Adipocyte (in vitro differentiated cells): ENCODE measurements at places on chromosomes 12 and 14.

DNA sequence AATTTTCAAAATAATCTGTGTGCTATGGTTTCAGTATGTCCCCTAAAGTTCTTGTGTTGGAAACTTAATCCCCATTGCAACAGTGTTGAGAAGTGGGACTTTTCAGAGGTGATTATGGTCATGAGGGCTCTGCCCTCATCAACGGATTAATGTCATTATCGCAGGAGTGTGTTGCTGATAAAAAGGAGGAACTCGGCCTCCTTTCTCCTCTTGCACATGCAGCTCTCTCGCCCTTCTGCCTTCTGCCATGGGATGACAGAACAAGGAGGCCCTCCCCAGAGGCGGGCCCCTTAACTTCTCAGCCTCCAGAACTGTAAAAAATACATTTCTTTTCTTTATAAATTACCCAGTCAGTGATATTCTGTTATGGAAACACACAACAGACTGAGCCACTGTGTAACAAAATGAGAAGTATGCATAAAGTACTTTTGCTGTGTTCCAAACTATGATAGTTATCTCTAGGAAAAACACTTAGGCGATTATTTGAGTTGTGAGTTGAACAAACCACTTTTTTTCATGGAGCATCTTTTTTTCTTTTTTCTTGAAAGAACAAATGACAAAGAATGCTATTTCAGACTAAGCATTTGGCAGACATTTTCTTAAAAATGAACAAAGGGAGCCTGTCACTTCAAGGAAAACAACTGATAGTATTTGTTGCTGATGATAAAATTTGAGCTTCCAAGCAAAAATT is 134.8 kb upstream of the FUT8 start:
- peak; percentile 28 for DNase-seq

- DNase-seq, result no peak
Observed at GRCh38 chr14:89245802-89246201, 171.2 kb downstream of the FOXN3 start.

- DNase-seq, result peak; percentile 19
Observed at GRCh38 chr14:92726135-92726932, 22.1 kb downstream of the LGMN start.

- no peak for DNase-seq
Observed at GRCh38 chr12:95545303-95545702, 6.0 kb downstream of the USP44 start.

DNA sequence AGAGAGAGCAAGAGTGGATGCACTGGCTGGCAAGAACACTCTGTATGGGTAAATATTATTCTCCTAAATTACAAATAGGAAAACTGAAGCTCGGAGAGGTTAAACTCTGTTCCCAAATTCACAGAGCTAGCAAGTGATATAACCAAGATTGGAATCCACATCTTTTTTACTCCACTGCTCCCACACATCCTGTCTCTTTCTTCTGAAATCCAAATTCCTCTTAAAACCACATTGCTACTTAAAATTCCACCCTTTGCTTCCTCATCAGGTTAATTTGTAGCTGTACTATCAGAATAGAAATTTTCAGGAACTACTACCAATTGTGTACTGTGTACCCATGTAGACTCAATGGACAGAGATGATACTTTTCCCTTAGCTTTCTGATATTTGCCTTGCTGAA is 74.4 kb downstream of the ARMH4 start:
- DNase-seq, result peak; percentile 21

- no peak for DNase-seq
Observed at GRCh38 chr14:22474730-22475351, 114.2 kb downstream of the DAD1 start.

- DNase-seq, result peak; percentile 60
Observed at GRCh38 chr14:59870277-59871165, at the start of gene RTN1. Gene RTN1 (minus strand): TSS chr14:59870776. CDS start chr14:59870630, 146 bp downstream.

GRCh38 chr12:54306925-54307741 is 6.3 kb upstream of the NFE2 start:
- peak; percentile 54 for DNase-seq

- no peak for DNase-seq
Observed at GRCh38 chr12:102741196-102741595, 175.8 kb downstream of the PAH start.

- peak; percentile 78 for DNase-seq
Observed at GRCh38 chr14:74620497-74620921, 8.5 kb upstream of the LTBP2 start.

DNA sequence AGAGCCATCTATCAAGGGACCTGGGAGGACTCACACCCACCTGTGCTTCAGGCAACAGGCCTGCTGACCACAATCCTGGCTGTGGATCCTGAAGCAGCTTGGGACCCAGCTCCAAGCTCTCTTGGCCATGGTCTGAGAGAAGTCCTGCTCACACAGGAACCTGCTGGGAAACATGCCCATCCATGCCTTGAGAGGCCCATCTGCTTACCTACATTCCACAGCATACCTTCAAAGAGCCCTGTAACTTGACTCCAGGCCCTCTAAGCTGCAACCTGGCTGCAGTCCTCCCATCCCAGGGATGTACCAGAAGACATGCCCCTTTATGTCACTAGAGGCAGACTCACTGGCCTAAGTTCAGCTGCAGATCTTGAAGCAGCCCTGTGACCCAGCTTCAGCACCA is 61.7 kb upstream of the AMIGO2 start:
- DNase-seq, result no peak

- DNase-seq, result no peak
Observed at GRCh38 chr14:72909163-72909562, 15.3 kb upstream of the DPF3 start.

DNA sequence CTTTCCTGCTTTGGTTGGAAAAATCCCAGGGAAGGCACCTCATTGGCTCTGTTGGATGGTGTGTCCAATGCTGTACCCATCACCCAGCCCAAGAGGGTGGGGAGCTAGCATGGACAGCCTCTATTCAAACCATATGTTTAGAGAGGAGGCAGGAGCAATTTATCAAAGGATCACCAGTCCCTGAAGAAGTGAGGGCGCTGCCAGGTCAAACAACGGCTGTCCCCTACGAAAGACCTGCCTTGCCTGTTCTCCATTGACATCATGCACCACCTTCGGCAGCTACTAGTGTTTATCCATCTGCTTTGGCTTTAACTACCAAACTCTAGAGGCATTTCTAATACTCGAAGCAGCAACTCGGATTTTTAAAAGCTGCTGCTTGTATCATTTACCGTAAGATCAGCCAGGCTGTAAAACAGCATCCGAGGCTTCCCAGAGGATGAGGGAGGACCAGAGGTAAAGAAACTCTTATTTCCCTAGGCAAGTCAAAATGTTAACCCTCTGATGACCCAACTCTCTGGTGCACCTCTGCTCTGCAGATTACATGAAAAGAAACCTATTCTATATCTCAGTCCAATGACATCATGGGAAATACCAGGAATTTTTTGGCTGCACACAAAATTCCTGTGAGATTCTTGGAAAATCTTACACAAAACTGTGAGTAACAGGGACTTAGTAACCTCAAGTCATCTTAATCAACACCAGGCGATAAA is 720.9 kb upstream of the TBX3 start:
- peak; percentile 72 for DNase-seq

- DNase-seq, result peak; percentile 51
Observed at GRCh38 chr12:107328442-107329133, 235.2 kb upstream of the CRY1 start.

GRCh38 chr14:46325157-46325556 is 326.4 kb downstream of the RPL10L start:
- DNase-seq, result no peak

DNA sequence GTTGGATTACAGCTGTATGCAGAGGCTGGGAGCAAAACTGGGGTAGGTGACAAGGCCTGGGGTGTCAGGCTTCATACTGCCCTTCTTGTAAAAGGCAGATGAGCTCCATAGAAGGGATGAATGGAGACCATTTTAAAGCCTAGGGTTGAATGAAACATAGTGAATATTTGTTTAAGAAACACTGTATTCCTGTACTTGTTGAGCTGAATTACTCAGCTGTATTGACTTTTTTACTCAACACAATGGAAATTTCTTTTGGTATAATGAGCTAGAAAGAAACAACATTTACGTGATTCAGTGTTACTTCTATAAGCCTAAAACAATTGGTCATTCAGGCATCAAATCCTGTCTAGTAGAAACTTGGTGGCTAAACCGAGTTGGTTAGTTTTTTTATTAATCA is 14.1 kb downstream of the ATP6V0A2 start:
- no peak for DNase-seq

GRCh38 chr12:32478858-32479725 is 79.7 kb downstream of the FGD4 start:
- DNase-seq, result no peak

GRCh38 chr12:81520064-81520945 is 238.8 kb downstream of the PPFIA2 start:
- DNase-seq, result peak; percentile 2

DNA sequence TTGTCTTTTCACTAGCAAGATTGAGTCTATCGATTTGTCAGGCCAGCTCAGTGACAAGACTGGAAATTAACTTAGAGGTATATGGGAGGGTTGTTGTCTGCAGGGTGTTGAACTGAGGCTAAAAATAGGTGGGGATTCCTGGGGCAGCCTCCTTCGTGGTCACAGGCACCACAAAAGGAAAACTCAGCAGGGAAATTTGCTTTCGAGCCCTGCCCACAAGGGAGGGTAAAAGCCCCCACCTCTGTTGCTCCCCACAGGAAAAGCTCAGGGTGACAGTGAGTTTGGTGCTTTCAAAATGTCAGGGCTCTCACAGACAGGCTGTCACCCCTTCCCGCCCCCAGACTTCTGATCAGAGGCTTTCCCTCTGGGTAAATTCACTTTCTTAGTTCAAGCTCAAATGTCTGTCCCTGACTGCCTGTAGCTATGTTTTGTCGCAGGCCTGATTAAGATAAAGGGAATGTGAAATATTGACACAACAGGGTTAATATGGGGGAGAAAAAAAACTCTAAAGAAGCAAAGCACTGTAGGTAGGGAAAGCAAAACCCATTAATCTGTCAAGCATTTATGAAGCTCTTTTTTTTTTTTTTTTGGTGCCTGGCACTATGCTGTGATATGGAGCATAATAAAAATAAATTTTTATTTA is 11.7 kb upstream of the NFKBIA start:
- DNase-seq, result no peak

- no peak for DNase-seq
Observed at GRCh38 chr14:93967637-93968250, 8.6 kb downstream of the ASB2 start.

DNA sequence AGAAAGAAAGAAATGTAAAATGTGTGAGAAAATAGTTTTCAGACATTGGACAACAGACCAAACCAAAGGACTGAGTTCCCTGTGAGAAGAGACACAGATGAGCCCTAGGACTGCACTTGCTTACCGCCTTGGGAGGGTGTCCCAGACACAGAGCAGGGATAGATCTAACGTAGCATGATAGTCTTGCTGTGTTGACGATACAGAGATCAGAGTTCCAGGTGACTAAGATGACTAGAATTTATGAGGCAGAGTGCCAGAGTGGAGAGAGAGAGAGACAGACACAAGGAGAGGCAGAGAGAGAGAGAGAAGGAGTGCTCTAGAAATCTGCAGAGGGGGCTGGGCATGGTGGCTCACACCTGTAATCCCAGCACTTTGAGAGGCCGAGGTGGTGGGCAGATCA is 148.2 kb upstream of the LMNTD1 start:
- no peak for DNase-seq

GRCh38 chr14:54589076-54589475 is 22.1 kb downstream of the SAMD4A start:
- DNase-seq, result no peak

GRCh38 chr14:90503582-90503981 is 106.8 kb downstream of the CALM1 start:
- DNase-seq, result no peak

DNA sequence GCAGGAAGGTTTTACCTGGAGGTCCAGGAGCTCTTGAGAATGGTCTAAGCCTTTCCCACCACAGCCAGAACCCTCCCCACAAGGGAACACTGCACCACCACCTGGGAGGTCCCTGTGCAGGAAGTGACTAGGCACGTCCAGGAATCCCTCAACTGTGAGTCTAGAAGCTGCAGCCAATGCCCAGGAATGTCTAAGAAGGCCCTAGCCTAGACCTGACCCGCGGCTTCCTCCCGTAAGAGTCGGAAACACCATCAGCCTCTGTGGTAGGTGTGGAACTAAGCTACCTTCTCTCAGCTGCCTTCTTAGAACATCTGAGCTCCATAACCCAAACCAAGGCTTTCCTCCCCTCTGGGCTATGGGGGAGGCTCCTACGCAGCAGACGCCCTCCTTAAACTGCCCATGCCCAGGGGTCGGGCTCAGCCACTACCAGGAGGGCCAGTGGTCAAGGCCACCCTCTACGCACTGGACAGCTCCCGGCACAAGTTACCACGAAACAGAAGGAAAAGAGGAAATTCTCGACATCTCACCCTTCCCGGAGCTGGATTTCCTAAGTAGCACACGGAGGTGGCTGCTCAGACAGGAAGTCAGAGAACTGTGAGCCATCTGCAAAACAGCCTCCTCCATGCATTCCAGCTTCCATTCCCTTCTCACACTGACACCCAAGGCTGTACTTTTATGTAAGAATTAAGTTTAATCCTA is 25.5 kb downstream of the ZFYVE21 start:
- DNase-seq, result peak; percentile 3

GRCh38 chr14:25003537-25003936 is 46.4 kb downstream of the STXBP6 start:
- peak; percentile 32 for DNase-seq

DNA sequence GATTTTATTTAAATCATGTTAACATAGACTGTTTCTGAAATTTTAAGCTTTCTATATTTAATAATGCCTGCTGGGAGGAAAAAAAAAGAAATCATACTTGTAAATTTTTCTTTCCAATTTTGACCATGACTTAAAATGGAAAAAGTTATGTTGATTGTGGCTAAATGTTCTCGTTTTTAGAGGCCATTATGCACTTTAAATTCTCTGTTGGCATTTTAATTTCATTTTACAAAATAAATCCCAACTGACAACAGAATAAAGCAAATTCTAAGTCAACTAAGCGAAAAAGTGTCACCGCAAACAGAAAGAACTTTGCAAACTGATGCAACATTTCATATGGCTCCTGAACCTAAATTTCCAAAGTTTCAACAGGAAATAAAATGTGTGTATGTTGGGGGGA is 74.8 kb upstream of the G2E3 start:
- DNase-seq, result no peak

DNA sequence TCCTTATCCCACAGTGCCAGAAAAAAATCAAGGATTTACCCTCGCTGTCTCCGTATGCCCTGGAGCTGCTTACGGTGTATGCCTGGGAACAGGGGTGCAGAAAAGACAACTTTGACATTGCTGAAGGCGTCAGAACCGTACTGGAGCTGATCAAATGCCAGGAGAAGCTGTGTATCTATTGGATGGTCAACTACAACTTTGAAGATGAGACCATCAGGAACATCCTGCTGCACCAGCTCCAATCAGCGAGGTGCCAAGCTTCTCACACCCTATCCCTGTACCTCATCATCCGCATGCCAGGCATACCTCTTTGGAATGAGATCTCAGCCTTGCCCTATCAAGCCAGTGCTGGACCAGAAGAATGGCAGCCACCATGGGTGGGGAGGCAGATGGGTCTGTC is 19.2 kb downstream of the OAS2 start:
- DNase-seq, result no peak

GRCh38 chr14:54278665-54279295 is 118.0 kb upstream of the CDKN3 start:
- no peak for DNase-seq
